ENCODE measurements at places on chromosomes 2 and 18. TPM values are rescaled to one million over a fixed set of nuclear protein-coding genes. Genes with fewer than 3 reads are reported as not detected.

The PTH2R gene
- total RNA-seq = not detected

The BCL11A gene
- total RNA-seq = not detected

The UCN gene
- total RNA-seq = 2.0 TPM

The BBS5 gene
- 6.0 TPM for total RNA-seq

The CENPA gene
- 46.7 TPM for total RNA-seq

The OBSL1 gene
- total RNA-seq = 26.1 TPM
